Cardiac atrium fibroblast (primary cell): ENCODE measurements at places on chromosomes 3 and 15. TPM values are rescaled to one million over a fixed set of nuclear protein-coding genes. Genes with fewer than 3 reads are reported as not detected.

The SLC28A2 gene
- total RNA-seq: not detected in 2 replicates

The KCNAB1 gene
- 0.72 TPM in 1 of 2 replicates, not detected in the other for total RNA-seq

The CISH gene
- total RNA-seq: 0.32 and 2.2 TPM in 2 replicates

The FOXL2 gene
- not detected in 2 replicates for total RNA-seq

The EHHADH gene
- 3.2 and 4.5 TPM in 2 replicates for total RNA-seq

The SLC2A2 gene
- not detected in 2 replicates for total RNA-seq

The LRRC3B gene
- total RNA-seq: not detected in 2 replicates

The ADAMTS17 gene
- total RNA-seq: 0.90 and 1.5 TPM in 2 replicates

The TIMP4 gene
- total RNA-seq: 15.1 and 17.1 TPM in 2 replicates

The ZIC4 gene
- total RNA-seq: not detected in 2 replicates

The C2CD4B gene
- 1.1 and 3.4 TPM in 2 replicates for total RNA-seq

The SAMMSON gene
- total RNA-seq: 0.16 TPM in 1 of 2 replicates, not detected in the other

The SUMF1 gene
- 56.0 and 63.7 TPM in 2 replicates for total RNA-seq

The GOLGA8T gene
- not detected in 2 replicates for total RNA-seq

The NCKIPSD gene
- 28.0 and 37.7 TPM in 2 replicates for total RNA-seq
